ENCODE measurements at places on chromosomes 16 and 17. TPM values are rescaled to one million over a fixed set of nuclear protein-coding genes. Genes with fewer than 3 reads are reported as not detected.
A peak's percentile ranks its signal among the peaks of the same experiment; 100 is the strongest.

- no peak for DNase-seq
Observed at GRCh38 chr17:57201481-57201880, 54.8 kb upstream of the MSI2 start.

- no peak for DNase-seq
Observed at GRCh38 chr16:49883076-49884014, 27.4 kb upstream of the ZNF423 start.

DNA sequence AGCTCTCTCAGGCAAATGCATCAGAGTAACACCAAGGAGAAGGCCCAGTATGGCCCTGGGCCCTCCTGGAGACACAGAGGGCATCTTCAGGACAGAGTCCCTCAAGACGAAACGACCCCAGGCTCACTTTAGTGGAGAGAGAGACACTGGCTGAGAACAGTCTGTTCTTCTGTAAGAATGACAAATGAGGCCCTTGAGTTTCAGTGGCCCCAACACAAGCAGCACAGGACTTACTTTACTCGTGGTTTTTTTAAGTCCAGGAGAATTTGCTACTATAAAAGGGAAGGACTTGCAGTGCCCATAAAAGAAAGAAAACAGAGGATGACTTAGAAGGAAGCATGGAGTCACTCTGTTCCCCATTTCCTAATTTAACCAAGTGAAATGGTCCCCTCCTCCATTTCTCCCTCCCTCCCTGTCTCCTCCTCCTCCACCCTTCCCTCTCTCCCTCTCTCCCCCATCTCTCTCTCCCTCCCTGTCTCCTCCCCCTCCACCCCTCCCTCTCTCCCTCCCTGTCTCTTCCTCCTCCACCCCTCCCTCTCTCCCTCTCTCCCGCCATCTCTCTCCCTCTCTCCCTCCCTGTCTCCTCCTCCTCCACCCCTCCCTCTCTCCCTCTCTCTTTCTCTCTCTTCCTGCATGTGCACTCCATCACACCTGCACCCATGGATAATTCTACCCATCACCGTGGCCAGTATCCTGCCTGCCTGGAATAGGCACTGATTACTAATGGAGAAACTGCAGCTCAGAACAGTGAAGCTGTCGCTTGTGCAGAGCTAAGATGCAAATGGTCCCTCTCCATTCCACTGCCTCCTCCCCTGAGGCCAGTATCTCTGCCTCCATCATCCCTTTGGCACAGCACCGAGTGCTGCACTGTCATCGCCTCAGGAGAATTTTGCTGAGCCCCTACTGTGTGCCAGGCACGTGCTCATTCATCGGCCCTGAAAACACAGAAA is 47.3 kb upstream of the RBFOX3 start:
- no peak for DNase-seq

- no peak for DNase-seq
Observed at GRCh38 chr17:20992416-20992815, 50.4 kb downstream of the USP22 start.

GRCh38 chr16:19708296-19709205 is 9.5 kb downstream of the KNOP1 start:
- DNase-seq, result no peak

DNA sequence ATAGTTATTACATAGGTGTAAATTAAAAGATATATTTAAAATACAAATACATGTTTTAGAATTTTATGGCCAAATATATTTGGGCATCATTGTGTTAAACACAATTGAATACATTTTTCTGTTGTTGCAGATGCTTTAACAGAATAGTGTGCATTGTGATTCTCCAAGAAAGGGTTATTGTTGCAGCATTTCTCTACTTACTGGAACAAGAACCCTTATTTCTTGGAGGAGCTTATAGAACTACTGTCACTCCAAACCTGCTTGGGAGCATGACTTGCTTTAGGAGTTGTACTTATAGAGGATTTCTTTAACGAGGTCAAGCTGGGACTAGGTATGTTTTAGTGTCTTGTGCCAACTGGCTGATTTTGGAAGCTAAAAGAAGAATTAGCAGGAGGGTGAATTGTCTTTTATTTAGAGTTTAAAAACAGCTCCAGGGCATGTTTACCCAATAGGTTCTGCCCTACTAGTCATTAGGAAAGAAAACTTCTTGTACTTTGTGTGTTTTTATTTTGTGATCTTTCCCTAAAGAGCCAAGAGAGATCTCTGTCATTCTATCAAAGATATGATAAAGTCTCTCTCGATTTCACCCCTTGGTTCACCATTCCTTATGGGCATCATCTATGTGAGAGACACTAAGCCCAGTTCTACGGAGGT is 279.8 kb upstream of the SALL1 start:
- peak; percentile 60 for DNase-seq

DNA sequence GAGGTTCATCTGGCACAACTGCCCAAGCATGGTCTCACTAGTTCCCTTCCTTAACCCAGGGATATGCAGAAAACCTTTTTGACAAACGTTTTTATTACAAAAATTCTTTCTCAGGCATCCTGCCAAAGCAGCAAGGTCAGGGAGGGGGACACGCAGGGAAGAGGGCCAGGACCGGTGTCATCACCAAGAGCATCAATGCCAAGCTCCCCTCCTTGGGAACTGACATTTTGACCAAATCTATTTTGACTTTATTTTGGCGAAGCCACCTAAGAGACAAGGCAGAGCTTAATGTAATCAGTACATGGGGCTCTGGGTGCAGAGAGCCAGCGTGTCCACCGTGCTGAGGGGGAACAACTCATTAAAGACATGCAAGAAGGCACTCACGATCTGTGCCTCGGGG is 265.2 kb downstream of the CBLN1 start:
- no peak for DNase-seq

FOXC2 gene
- total RNA-seq, result 0.17 TPM

DNA sequence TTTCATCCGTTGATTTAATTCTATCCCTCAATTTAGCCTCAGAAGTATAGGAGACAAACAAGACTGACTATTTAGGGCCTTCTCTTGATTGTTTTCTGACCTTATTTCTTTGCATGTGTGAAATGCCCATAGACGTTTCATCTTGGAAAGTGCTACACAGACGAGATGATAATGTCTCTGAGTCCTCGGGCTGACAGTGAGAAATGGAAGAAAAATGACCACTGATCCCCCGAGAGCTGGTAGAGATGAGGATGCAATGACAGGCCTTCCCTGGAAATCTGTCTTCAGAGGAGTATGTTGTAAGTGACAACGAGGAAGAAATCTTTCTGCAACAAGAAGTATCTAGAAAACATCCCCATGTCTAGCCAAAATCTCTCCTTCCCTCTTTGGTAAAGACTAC is 522.9 kb downstream of the HAPSTR1 start:
- DNase-seq, result no peak

MRPL58 gene
- 40.8 TPM for total RNA-seq

- DNase-seq, result no peak
Observed at GRCh38 chr16:1614456-1615102, 2.4 kb downstream of the CRAMP1 start.

- DNase-seq, result no peak
Observed at GRCh38 chr17:79252886-79253285, 178.3 kb downstream of the ENGASE start.

- no peak for DNase-seq
Observed at GRCh38 chr16:54402270-54402669, 115.7 kb upstream of the IRX3 start.

DNA sequence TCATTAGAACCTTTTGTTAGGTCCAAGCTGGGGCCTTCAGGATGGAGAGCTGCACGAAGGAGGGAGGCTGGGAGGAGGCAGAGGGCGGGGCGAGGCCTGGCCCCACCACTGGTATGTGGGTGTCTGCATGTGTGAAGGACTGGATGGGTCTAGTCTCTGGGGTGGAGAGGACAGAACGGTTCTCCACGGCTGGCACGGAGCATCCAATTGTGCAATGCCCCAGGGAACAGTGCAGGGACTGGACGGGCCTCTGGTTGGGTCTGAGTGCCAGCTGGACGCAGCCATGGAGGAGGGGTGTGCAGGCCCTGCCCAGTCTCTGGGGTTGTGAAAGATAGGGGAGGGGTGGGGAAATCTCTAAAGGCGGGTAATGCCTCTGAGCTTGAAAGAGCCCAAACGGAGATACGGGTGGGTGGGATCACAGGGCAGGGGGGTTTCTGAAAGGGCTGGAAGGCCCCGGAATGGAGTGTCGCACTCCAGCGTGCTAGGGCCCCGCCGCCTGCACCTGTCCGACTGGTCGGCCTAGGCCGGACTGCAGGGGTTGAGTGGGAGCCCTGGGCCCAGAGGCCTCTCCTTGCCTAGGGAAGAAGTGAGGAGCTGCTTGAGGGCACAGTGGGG is 1.6 kb downstream of the PPL start:
- DNase-seq, result no peak

DNA sequence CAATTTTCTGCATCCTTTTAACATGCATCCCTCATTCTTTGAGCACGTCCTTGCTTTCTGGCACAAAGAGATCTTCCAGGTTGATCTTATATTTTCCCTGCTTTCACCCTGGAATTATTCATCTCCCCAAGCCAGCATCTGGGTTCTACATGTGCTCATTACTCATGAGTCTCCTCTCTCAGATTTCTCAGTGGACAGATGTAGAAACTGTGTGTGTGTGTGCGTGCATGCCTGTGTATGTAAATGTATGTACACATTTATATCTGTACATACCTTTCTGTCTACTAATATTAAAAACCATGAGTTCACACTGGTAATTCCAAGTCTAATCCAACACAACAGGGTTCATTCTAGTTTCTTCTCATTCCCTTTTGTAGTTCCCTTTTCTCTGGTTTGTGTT is 41.9 kb upstream of the NSRP1 start:
- no peak for DNase-seq

CLDN9 gene
- 0.35 TPM for total RNA-seq

DNA sequence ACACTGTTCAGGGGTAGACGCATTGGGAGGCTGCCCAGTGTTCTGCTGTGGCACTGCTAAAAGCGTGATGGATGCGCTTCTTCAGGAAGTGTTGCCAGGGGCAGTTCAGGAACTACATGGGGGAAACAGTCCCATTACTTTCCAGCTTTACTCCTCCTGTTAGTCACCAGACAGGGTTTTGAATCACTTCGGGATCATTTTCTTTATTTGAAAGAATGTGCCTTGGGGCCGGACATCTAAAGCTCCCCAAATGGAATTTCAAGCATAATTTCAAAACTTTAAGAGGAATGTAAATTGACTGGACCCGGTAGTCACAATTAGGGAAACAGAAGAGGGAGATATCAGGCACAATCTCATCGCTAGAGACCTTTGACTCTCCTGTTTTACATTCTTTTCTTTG is 1.3 kb upstream of the KRTAP2-1 start:
- no peak for DNase-seq

CUEDC1 gene
- total RNA-seq, result 20.1 TPM

DNA sequence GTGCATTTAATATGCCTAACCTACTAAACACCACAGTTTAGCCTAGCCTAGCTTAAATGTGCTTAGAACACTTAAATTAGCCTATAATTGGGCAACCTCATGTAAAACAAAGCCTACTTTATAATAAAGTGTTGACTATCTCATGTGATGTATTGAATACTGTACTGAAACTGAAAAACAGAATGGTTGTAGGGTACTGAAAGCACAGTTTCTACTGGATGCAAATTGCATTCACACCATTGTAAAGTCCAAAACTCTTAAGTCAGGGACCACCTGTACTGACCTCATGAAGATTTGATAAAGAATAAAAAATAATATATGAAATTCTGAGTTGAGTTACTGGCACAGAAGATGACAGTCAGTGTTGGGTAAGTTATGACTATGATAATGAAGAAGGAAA is 625.4 kb upstream of the SOX9 start:
- no peak for DNase-seq

- DNase-seq, result no peak
Observed at GRCh38 chr17:72351884-72352346, 231.1 kb downstream of the SOX9 start.

GRCh38 chr17:79829004-79829403 is 10.2 kb downstream of the CBX4 start:
- DNase-seq, result no peak

DNA sequence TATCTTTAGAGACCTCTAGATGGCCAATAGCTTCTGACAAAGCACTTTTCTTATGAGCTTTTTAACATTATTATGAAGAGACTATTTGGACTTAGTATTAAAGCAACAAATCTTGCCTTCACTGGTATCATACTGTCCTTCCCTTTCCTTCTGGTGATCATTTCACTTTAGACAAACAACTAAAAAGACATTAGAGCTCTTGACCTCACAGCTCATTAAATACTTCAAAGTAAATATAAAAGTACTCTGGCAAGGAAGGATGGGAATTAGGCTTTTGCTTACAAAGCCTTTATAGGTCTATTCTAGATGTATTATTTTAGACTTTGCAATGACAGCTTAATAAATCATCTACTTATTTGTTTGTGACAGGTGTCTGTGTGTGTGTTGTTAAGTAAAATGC is 11.1 kb downstream of the STXBP4 start:
- no peak for DNase-seq

ARMC7 gene
- 1.2 TPM for total RNA-seq

DNA sequence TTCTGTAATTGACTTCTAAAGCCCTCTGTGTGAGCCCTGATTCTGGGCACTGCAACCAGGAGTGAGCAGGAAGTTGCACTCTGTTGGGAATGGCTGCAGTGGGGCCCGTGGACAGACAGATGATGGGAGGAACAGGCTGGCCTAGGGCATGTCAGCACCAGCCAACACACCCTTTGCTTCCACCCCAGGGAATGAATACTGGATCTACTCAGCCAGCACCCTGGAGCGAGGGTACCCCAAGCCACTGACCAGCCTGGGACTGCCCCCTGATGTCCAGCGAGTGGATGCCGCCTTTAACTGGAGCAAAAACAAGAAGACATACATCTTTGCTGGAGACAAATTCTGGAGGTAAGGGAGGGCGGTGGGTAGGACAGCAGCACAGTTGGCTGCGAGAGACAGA is 10.8 kb upstream of the LPCAT2 start:
- no peak for DNase-seq

- peak; percentile 38 for DNase-seq
Observed at GRCh38 chr17:37358098-37358829, 17.5 kb upstream of the C17orf78 start.

- DNase-seq, result no peak
Observed at GRCh38 chr16:81652798-81653505, 126.1 kb upstream of the PLCG2 start.

DNA sequence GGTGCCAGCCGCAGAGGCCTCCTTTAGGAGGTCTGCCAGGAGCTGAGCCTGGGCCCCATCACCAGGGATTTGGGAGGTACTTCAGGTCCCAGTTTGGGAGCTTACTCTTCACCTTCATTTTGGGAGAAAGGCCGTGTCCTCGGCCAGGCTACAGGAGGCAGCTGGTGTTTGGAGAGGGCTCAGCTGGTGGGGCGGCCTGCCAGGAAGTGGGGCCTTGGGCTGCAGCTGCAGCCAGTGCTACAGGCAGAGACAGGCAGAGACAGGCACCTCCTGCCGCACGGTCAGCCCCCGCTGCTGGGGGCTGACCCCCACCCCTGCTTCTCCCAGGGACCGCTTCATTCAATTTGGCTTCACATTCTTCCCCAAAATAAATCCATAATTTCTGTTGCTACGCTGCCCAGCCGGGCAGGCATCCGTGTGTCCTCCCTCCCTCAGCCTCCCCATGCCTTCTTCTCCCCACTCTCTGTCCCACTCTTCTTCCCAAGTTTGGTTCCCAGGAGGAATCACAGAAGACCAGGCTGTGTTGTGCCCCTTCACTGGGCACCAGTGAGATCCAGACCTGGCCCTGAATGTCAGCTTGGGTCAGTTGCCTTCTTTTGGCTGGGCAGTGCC is 6.1 kb downstream of the TMEM235 start:
- DNase-seq, result no peak

DNA sequence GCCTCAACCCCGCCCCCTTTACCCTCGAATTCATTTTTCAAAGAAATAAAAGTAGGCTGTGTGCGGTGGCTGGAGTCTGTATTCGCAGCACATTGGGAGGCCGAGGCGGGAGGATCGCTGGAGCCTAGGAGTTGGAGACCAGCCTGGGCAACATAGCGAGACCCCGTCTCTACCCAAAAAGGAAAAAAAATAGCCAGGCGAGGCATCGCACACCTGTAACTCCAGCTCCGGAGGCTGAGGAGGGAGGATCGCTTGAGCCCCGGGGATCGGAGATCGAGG is 671 bp upstream of the TOP2A start:
- no peak for DNase-seq
